ENCODE measurements at places on chromosomes 5 and 9.

- no peak for DNase-seq
These were observed 67.4 kb downstream of the UNC13B start for GRCh38 chr9:35229066-35229778.

DNA sequence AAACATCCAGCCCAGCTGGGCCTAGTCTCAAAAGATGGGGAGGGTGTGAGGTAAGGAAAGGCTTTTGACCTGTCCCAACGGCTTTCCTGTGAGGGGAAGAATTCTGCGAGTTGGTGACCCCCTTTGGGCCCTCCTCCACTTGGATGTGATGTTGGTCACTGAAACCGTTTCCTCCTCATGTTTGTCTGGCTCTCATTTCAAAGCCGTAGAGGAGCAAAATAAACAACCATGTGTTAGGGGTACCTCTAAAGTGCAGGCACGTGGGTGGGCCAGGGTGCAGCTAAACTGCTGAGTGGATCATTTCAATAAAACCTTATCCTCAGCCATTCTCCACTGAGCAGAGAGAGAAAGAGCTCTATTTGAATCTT is 84.3 kb upstream of the MELK start:
- no peak for DNase-seq

GRCh38 chr5:65203746-65204145 is 278.0 kb downstream of the ADAMTS6 start:
- no peak for DNase-seq

DNA sequence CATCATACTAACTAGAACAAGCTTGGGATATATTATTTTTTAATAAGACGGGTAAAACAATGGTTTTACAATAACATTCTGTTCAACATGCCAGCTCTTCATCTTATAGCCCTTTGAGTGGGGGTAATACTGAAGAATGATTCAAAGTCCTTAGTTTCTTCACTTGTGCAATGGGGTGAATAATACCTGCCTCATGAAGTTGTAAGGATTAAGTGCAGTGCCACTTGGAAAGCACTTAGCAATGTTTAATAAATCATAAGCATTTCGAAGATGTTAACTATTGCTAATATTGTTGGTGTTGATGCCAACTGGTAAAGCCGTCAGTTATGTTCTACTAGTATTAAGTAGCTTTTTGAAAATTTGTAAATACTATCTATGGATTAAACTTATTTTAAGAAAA is 38.0 kb downstream of the TNPO1 start:
- no peak for DNase-seq

GRCh38 chr9:74007833-74008232 is 489.3 kb upstream of the RORB start:
- no peak for DNase-seq

GRCh38 chr9:112884721-112885120 is 6.0 kb downstream of the SLC46A2 start:
- DNase-seq: no peak

DNA sequence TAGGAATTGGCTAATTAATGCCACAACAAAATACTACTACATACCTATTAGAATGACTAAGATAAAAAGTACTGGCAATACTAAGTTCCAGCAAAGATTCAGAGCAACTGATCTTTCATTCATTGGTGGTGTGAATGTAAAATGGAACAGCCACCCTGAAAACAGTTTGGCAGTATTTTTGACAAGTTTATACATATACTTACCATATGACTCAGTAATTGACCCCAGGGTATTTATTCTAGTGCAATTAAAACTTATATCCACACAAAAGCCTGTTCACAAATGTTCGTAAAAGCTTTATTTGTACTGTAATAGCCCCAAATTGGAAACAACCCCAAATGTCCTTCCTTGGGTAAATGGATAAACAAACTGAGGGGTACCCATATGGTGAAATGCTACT is 270.8 kb upstream of the ACTBL2 start:
- no peak for DNase-seq

DNA sequence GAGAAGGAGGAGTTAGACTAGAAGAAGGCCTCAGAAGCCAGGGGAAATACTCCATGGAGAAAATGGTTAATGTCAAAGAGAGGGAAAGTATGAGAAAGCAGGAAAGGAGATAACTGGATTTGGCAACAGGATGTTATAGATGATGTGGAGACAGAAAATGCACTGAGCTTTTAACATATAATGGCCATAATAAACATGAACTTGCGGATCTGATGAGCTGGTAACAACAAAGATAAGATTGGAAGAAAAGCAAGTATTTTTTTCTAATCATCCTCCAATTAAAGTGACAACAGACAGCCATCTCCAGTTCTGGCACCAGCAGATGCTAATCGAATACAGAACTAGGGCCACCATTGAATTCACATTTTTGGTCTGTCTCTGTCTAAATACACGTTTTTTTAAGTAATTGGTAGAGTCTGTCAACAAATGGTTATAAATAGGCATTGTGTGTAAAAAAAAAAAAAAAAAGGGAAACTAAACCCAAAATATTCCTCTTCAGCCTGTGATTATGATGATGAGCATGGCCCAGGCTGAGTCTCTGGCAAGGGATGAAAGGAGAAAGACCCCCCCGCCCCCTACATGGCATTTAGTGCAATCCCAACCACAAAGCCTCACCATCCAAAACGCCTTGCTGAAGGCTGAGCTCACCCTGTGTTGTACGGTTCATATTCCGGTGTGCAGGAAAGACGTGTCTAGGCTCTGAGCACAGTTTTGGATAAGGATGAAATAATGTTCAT is 149.5 kb upstream of the LHFPL2 start:
- no peak for DNase-seq

GRCh38 chr5:32935283-32935682 is 224.2 kb downstream of the NPR3 start:
- DNase-seq: no peak

GRCh38 chr9:128554155-128554862 is 1.9 kb downstream of the SPTAN1 start:
- DNase-seq: no peak

GRCh38 chr5:72222521-72222920 is 97.5 kb downstream of the MRPS27 start:
- DNase-seq: no peak

DNA sequence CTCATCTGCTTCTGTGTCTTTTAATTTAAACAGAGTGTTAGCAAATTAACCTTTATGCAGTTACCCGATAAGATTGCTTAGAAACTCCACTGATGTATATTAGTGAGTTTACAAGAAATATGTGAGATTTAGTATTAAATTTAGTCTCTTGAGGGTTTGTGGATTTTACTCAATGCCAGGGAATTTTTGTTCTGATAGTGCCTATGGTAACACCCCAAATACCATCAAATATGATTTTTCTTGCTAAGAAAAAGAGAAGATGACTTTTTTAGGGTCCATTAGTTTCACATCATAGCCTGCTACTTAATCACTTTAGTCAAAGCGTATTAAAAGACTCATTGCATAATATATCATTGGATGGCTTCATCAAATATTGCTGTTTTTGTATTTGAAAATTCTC is 224.9 kb downstream of the PCSK5 start:
- no peak for DNase-seq

DNA sequence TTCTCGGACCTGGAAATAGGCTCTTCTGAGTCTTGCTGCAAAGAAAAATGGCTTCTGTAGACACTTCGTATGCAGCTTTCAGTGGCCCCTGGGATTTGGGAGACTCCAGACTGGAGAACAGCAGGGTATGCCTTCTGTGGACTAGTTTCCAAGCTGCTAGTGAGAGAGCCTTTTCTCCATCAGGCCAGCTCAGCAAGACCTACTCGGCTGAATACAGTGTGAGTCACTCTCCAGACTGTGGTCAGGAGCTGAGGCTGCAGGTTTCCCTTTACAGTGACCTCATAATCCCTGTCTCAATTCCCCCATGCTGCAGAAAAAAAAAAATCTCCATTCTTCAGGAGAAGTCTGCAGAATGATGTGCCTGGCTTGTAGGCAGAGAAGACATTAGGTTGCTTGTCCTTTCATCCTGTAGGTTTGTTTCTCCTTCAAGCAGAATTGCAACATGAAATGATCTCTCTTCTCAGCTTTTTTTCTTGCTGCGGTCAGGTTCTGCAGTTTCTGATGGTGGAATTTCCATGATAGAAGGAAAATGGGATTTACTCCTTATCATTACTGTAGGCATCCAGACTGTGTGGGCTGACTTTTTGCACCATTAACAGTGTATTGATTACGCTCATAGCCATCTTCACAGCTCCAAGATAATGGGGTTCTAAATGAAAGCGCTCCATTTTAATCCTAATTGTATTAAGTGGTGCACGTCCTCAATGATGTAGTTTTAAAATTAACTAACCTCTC is 78.3 kb upstream of the TNFSF8 start:
- DNase-seq: peak; percentile 18

DNA sequence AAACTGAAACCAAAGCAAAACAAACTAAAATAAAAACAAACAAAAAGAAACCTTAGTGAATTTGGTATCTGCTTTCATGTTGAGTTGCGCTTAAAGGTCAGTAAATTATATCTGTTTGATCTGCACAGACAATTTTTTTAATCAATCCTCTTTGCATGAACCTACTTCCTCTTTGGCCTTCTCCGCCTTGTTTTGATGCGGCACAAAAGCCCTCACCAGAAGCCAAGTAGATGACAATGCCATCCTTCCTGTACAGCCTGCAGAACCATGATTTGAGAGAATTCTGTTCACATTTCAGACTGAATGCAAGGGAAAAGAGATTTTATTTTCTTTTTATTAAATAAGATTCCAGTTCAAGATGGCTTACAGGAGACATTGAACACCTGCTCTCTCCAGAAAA is 473.6 kb upstream of the FTMT start:
- no peak for DNase-seq

DNA sequence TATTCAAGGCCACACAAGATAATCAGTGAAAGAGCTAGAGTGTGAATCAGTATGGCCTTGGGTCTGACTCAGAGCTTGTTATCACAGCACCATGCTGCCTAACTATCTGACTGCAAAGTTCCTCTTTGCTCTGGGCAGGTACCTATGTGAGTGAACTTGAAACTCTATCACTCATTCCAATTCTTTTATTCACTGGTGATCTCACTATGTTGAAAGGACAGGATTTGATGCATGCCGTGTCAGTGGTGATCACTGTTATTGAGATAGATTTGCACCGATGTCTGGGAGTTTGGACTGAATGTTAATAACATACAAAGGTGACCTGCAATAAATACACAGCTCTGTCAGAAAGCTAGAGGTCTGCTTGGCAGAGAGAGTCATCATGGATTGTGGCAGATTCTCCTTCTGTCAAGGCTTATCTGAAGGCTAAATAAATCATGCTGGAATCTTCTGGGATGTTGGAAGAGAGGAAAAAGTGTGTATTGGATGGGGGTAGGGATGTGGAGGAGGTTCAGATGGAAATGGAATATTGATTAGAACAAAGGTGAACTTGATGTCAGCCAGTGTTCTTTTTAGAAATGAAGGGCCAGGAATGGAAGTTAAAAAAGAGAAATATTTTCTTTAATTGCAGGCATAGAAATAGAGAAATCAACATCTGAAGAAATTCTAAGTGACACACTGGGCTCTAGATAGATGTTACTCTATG is 91.8 kb upstream of the TNC start:
- peak; percentile 75 for DNase-seq

- no peak for DNase-seq
These were observed 56.4 kb downstream of the NIPSNAP3B start for GRCh38 chr9:104820336-104820735.

- DNase-seq: no peak
These were observed 191.5 kb upstream of the GDNF start for GRCh38 chr5:38031304-38031703.

DNA sequence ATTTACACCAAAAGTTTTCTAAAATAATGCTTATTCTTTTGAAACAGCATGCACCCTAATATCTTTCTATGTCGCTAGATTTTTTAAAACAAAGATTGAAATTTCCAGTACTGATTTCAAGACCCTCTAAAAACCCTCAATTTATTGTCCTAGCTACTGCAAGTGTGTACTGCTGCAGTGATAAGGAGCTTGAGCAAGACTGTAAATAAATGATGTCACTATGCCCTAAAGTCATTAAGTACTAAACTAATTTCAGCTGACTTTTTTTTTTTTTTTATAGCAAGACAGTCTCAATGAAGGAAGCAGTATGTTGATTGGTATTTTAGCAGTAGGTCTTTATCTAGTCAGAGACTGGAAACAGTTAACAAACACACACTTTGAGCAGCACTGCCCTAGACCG is 12.2 kb upstream of the MIER3 start:
- no peak for DNase-seq

DNA sequence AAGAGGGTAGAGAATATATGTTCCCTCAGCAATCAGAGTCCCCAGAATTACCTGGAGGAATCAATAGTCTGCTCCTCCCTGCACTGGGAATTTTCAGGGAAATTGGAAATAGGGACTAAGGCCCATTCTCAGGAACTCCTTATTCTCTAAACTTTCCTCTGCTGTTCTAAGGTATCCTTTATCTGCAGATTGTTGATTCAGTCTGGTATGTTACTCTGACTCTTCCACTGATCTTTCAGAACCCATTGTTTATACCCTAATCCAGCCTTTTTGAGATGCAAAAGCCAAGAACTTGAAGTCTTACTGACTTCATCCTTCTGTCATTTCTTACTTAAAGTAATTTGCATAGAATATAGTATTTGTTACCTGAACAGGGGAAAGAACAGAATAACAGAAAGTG is 143.5 kb upstream of the PPP1R2B start:
- DNase-seq: no peak

DNA sequence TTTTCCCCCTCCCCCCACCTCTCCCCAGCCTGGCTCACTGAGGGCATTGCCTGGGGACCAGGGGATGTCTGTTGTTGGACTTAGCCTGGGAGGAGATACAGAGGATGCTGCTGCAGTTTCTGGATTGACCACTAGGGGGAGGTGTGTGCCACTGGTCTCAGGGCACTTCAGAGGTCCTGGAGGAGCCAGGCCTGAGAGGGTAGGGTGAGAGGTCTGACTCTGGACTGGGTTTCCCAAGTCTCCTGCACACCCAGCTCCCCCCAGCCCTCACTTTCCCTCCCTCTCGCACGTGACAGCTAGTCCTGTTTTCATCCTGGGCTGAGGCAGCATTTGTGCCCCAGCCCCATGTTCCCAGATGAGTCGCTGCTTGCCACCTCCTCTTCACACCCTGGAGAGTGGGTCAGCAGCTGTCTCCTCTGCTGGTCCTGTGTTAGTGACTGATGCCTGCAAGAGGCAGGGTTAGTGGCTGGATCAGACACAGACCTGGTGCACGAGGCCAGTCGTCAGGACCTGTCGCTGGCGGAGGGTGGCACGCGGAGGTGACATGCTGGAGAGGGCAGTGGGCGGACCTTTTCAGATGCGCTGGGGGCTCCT is 4.4 kb downstream of the IL3 start:
- peak; percentile 51 for DNase-seq

DNA sequence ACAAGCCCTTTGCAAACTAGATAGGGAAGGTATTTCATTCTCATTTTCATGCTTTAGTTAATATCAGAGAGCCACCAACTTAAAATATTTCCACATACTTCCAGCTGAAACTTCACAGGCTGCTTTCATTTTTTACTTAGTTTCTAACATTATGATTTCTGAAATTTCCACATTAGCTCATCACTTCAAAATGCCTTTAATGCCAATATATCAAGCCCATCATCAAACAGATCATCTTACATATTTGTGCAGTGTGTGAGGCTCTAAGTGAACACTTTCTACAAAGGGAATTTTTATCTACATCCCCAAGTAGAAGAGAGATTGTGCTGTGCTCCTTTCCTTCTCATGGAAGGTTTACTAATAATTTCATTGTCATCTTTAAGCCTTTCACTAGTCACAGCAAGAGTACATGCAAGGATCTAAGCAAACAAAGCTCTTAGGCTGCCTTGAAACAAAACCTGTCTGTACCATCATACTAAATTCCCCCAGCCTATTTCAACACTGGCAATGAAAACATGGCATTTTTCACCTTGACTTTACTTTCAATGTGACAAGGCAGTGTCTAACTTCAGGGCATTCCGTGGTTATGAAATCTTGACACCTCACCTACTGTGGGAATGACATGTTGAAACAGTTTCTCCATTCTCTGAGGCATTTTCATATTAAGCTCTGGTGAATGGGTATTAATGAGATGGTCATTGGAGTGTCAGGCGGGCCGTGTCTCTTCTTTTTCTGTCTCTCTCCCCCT is 45.4 kb downstream of the PPP2R2B start:
- DNase-seq: no peak

All from T-helper 1 cell (primary cell).